GF-D8 (cell line): ENCODE measurements at places on chromosomes 6 and 20.

GRCh38 chr20:58192567-58192966 lies 35.9 kb downstream of the ANKRD60 start:
- no peak for DNase-seq

DNA sequence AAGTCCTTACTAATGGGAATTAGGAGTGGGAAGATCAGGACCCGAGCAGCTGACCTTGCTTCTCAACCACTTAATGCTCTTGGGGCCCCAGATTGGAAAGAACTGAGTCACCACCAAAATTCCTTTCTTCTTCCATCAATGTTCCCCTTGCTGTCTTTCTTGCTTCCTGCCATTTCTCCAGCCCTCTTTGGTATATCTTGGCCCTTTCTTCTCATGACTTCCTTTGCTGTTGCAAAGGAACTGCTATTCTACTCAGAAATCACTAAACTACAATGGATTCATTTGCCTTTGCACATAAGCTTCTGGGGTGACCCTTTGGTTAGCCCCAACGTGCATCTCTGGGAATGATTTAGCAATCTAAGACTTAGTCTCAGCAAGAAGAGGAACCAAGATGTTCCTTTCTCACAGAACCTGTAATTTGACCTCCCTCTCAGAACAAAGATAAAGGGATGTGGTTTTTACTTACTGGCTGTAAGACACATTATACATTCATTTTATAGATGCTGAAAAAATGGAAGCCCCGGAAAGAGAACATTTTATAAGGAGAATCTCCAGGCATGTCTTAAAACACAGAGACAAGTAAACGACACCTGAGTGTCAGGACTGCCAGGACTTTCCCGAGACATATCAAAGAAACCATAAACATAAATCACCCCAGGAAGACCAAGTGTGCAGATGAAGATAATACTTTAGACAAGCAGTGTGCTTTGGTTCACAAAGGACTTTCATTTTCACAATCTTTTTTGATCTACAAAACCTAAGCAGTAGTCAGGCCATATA lies 99.0 kb upstream of the TNFAIP3 start:
- peak; percentile 47 for DNase-seq

DNA sequence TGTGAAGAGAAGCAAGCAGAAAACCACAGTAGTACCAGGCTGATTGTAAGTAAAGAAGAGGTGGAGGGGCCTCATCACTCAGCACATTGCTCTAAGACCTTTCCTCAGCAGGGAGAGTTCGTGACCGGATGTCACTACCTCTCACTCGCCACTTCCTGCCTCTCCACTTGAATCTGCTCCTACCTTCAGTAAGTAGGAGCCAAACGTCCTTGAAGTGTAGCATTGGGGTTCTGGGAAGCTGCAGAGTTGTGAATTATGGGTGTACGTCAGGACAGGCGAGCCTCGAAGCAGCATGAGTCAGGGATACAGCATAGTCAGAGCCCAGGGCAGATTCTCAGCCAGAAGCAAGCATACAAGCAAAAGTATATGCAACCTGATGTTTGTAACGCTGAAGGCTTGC lies 224.9 kb downstream of the PHACTR1 start:
- DNase-seq = no peak

DNA sequence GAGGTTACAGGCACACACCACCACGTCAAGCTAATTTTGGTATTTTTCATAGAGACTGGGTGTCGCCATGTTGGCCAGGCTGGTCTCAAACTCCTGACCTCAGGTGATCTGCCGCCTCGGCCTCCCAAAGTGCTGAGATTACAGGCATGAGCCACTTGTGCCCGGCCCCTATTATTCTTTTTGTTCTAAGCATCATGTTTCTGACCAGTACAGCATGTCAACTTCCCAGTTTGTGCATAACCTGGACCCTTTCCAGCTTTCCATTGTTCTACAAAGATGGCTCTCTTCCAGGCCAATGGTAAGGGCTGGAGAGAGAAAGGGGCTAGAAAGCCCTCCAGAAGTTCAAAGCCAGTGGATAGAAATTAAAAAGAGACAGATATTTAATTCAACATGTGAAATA lies 91.3 kb upstream of the TNFAIP3 start:
- no peak for DNase-seq

DNA sequence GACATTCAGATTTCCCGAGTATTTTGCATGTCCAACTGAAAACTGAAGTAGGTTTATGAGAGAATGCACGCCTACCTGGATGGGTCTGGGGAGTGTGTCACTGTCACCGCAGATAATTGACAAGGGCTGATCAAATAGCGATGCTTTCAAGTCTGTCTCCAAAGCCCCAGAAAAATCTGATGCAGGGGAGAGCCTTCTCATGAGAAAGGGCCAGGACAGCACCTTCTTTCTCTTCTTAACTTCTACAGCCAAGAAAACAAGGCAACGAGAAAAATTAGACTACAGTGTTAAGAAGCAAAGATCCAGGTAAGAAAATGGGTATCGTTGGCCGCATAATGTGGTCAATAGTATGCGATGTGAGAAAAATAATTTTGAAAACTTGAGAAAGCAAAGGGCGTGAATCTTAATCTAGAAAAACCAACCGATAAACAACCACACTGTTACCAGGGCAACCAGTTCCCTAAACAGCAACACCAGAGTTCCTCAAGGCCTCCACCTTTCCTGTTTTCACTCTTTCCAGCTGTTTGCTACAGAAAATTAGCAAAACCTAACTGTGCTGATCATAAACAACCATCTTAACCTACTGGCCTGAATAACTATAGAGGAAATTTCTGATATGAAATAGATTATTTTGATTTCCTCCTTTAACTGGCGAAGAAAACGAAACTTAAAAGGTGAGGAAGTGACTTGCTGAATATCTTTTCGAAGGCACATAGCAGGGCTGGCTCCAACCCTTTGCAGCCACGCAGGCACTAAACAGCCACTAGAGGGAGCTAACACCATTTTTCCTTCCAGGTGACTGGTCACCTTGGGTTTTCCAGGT lies 2.6 kb downstream of the TAGAP start:
- DNase-seq = peak; percentile 70

- DNase-seq = no peak
Observed at GRCh38 chr6:44514576-44515193, 127.2 kb downstream of the CDC5L start.

GRCh38 chr20:49286689-49287551 lies 9.1 kb upstream of the ZNFX1 start:
- no peak for DNase-seq

GRCh38 chr6:111041917-111042316 lies 45.4 kb upstream of the SLC16A10 start:
- no peak for DNase-seq
